Fibroblast of villous mesenchyme (primary cell): ENCODE measurements at places on chromosomes 16 and 17. TPM values are rescaled to one million over a fixed set of nuclear protein-coding genes. Genes with fewer than 3 reads are reported as not detected.

Gene KRT9
- total RNA-seq, result not detected in 2 replicates

Gene LAT
- total RNA-seq, result 0.43 and 0.64 TPM in 2 replicates

- DNase-seq, result peak; percentile 66
These were observed 76.2 kb upstream of the KSR1 start for GRCh38 chr17:27379888-27380533.

DNA sequence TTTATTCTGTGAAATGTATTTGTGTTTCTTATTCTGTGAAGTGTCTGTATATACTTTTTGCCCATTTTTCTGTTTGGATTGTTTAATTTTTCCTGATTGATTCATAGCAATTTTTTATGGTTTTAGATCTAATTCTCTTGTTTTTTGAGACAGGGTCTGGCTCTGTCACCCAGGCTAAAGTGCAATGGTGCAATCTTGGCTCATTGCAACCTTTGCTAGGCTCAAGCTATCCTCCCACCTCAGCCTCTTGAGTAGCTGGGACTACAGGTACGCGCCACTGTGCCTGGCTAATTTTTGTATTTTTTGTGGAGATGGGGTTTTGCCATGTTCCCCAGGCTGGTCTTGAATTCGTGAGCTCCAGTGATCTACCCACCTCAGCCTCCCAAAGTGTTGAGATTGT lies 31.5 kb downstream of the NF1 start:
- DNase-seq, result no peak

DNA sequence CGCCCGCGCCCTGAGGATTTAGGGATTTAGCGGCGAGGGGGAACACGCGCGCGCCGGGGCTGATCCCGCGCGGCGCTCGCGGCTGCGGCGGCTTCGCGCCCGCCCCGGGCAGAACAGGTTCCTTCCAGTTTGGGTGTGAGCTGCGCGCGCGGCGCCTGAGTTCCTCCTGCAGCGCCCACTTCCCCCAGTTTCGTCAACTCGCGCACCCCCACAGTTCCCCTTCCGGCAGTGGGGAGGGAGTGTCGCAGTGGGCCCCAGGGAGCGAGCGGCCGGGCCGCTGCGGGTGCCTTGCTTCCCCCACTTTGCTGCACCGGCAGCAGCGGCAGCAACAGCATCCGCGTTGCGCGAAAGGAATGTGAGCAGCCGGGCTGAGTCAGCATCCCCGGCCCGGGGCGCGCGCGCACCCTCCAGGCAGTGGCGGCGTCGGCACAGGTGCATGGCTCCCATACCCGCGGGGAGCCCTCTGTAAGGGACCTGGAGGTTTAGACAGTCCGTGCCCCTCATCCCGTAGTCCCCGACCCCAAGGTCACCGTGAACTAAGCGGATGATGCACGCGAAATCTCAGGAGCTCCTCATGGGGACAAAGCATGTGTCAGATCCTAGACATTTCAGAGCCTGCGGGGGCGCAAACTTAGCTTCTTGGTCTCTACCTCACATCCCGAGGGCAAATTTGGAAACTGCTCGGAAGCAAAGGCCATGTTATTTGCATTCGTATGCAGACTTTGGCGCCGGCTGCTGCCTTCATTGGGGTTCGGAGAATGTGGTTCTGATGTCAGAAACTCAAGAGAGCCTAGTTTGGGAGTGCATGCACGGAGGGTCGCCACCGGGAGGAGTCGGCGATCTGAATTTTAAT lies 767 bp downstream of the ARSG start:
- peak; percentile 67 for DNase-seq

DNA sequence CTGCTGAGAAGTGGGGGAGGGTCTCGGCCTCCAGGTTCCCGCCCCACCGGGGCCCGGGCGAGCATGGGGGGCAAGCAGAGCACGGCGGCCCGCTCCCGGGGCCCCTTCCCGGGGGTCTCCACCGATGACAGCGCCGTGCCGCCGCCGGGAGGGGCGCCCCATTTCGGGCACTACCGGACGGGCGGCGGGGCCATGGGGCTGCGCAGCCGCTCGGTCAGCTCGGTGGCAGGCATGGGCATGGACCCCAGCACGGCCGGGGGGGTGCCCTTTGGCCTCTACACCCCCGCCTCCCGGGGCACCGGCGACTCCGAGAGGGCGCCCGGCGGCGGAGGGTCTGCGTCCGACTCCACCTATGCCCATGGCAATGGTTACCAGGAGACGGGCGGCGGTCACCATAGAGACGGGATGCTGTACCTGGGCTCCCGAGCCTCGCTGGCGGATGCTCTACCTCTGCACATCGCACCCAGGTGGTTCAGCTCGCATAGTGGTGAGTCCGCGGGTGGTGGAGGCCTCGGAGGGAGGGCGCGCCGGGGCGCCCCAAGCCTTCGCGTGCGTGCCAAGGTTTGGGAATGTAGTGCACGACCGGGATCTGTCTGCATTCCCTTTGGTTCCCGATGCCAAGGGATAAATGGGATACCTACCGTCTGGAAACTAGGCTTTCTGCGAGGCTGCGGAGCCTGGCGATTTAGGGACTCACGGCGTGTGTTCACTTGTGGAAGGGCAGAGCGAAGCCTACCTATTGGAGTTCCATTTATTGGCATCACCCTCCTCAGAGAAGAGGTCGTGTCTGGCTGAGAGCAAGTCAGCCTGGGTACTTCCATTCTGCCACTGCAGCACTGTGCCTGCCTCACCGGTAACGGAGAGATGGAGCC lies 1.0 kb downstream of the ZNRF1 start:
- no peak for DNase-seq

Gene CD300LB
- not detected in 2 replicates for total RNA-seq

- peak; percentile 53 for DNase-seq
These were observed 36.5 kb downstream of the HOXB1 start for GRCh38 chr17:48494335-48494734.

DNA sequence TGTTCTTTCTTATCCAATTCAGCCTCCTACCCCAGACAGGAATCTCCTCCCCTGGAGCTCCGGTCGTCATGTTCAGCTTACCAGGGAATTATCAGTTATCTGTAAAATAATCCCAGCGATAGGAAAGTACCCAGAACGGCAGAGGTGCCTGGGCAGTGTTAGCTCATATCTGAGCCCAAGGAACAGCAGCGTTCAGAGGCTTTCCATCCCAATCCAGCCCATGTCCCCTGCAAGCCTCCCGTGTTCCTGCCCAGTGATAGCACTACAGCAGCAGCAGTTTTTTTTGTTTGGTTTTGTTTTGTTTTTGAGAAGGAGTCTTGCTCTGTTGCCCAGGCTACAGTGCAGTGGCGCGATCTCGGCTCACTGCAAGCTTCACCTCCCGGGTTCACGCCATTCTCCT lies 158.2 kb downstream of the CMIP start:
- DNase-seq, result no peak

- no peak for DNase-seq
These were observed 196.6 kb upstream of the CIBAR2 start for GRCh38 chr16:85308611-85309540.

Gene KRTAP4-5
- total RNA-seq, result not detected in 2 replicates

- DNase-seq, result no peak
These were observed 4.8 kb upstream of the ZNF469 start for GRCh38 chr16:88377961-88378360.
